Activated CD4-positive, alpha-beta T cell treated with anti-CD3 and anti-CD28 coated beads, Interleukin-2, amount 50 U/mL, for 48 hours (primary cell): ENCODE measurements at places on chromosomes 4 and X.
A peak's percentile ranks its signal among the peaks of the same experiment; 100 is the strongest.

GRCh38 chr4:150784305-150784704 is 202.4 kb downstream of the MAB21L2 start:
- no peak for DNase-seq

DNA sequence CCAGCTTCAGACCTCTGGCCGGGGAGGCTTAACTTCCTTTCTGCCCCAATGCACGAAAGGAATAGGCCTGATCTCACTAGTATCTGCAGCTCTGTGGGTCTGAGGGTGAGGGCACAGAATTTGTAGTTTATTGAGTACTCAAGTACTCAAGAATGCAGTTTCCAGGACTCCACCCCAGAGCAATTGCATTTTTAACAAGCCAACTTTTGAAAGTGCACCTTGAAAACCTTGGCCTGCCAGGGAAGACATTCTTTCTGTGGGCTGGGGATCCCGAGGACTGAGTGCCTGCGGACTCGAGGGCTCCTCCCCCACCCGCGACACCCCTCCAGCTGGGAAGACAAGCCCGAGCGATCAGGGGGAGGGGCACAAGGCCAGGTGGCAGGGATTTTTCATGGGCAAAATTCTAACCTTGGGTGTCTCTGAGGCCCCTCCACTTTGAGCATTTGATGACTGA is 22.4 kb downstream of the RS1 start:
- DNase-seq: no peak

GRCh38 chr4:150063128-150063527 is 15.1 kb upstream of the DCLK2 start:
- no peak for DNase-seq

DNA sequence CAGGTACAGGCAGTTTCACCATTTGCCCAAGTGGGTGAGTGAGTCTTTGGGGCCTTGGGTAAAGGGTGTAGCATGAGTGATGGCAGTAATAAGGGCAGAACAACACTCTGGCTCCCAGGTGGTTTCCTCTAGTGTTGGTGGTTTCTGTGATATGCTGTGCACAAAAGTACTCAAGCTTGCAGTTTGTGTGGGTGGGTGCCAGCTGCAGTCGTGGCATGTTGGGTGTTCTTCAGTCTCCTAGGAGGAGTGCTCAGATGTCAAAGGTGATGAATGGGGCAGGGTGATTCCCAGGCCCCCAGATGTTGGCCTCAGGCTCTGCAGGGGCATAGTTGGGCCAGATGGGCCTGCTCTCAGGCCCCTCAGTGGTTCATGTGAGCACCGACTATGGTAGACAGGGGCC is 166.1 kb upstream of the KLF8 start:
- DNase-seq: no peak

DNA sequence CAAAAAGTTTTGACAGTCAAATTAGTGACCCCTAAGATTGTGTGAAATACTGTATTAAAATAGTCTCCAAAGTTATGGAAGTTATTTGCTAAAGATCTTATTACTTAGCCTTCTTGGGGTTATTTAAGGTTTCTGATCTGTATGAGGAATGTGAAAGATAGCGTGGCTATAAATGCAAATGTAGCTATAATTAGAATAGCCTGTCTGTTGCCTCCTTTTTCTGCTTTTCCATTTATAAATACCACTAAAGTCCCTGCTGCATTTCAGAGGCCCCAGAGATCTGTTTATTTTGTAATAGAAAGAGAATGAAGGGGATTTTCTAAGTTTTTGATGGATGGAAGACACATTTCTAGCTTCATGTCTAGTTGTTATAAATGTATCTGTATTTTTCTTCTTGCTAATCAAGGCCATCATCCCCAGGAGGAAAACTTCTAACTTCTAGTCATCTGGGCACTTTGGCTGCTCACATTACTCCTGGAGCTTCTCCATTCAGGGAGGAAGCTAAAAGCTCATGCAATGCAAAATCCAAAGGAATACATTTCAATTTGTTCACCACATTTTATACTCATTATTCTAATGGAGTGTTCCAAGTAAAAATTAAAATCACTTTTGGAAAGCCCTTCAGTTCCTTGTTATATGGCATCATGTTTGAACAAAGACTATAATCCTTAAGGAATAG is 73.9 kb downstream of the INTS12 start:
- DNase-seq: no peak

DNA sequence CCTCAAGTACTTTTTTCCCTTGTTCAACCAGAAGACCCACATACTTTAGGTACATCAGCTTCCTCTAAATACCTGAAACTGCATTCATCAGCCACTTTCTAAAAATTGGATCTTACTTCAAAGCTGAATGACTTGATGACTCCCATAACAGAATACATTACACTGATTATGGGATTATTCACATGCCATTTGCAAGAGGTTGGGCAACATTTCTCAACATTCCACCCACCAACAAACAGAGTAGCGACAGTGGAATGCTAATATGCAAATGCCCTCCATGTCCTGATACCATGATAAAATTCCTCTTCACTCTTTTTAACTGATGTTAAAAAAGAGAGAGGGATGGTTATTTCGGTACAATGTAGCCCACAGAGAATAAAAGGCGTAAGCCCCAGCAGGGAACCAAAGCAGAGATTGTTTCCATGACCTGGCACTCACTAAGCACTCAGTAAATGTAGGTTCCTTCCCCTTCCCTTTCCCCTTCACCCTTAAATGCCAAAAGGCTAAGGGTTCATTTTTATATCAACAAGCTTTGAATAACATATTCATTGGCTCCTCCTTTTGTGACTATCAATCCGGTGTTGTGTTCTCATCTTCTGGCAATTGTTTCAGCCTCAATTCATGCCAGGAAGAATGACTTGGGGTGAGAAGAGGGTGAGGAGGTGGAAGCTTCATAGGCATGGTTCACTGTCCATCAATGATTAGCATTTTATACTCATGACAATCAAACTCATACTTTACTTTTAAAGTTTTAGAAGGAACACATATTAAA is 317.2 kb downstream of the DHX15 start:
- no peak for DNase-seq

DNA sequence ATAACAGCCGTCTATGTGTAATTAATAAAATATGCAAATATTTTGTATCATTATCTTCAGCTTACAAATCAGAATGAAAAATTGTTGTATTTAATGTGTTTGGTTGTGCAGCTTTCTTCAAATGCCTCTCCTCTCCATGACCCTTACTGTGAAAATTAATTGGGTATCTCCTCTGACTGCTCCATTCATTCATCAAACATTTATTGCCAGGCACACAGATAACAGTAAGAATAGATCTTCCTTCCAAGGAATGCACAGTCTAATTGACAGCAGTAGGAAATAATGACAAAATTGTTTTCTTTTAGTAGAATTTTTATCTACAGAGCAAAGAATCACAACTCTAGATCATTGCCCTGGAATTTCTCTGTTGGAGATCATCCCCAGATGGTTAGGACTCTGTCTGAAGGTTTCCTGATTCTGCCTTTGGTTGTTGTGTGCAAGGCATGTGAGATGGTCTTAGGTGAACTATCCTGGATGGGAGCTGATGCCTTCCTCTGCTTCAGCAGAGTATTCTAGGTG is 395.0 kb upstream of the FAT1 start:
- DNase-seq: no peak

DNA sequence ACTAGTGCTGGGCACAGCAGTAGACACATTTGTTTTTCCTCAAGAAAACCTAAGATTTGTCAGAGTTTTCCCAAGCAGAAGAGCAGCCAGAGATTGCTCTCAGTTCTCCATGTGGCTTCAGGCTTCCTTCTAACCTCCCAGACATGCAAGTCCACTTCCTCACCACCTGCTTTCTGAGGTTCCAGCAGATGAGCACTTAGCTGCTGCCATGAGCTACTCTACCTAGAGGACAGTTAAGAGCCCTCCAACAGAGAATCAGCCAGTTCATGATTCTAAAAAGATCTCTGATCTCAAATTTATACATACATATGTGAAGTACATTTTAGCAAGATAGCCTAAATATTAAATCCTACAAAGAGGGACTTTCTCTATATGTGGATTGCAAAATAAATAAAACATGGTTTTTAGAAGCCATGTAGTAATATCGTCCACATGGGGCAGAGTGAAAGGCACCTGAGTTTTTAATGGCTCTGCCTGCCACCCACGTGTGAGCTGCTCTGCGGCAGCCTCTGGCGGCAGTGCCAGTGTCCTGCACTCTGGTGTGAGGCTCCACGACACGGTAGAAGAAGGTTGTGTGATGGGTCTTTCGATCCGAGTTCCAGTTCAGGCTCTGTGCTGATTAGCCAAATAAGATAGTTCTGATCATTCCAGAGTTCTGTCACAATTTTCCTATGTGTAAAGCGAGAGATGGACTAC is 10.3 kb downstream of the CYP4V2 start:
- peak; percentile 46 for DNase-seq

- no peak for DNase-seq
These were observed 17.0 kb downstream of the SLC9B1 start for GRCh38 chr4:103002551-103002950.

- DNase-seq: no peak
These were observed 72.8 kb downstream of the PARM1 start for GRCh38 chr4:75005727-75006126.

- DNase-seq: no peak
These were observed 26.4 kb downstream of the CASP6 start for GRCh38 chr4:109676886-109677285.

GRCh38 chrX:121649417-121649816 is 602.0 kb downstream of the GLUD2 start:
- DNase-seq: no peak

GRCh38 chr4:88251924-88252323 is 32.4 kb downstream of the PPM1K start:
- no peak for DNase-seq

GRCh38 chrX:40947276-40947675 is 138.0 kb upstream of the USP9X start:
- DNase-seq: no peak

GRCh38 chrX:48749182-48749581 is 12.4 kb upstream of the GLOD5 start:
- no peak for DNase-seq

DNA sequence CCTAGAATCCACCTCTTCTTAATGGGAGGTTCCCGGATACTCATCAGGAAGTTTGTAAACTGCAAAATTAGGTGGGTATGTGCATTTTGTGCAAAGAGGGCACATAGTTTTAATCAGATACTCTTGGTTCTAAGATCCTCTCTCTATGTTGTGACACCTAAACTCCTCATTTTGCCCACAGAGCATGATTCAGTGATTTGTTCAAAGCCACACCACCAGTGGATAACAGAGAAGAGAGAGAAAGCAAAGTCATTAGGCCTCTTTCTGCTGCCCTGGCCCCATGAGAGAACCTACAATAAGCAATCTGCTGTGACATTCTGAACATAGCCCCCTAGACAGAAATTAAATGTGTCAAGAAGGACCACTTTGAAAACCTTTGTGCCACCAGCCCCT is 72.3 kb upstream of the STIM2 start:
- no peak for DNase-seq

- no peak for DNase-seq
These were observed 38.1 kb downstream of the HELQ start for GRCh38 chr4:83417566-83417965.

GRCh38 chr4:151430740-151431457 is 21.9 kb downstream of the FHIP1A start:
- DNase-seq: no peak

- no peak for DNase-seq
These were observed 159.6 kb upstream of the CTSO start for GRCh38 chr4:156113138-156113765.

DNA sequence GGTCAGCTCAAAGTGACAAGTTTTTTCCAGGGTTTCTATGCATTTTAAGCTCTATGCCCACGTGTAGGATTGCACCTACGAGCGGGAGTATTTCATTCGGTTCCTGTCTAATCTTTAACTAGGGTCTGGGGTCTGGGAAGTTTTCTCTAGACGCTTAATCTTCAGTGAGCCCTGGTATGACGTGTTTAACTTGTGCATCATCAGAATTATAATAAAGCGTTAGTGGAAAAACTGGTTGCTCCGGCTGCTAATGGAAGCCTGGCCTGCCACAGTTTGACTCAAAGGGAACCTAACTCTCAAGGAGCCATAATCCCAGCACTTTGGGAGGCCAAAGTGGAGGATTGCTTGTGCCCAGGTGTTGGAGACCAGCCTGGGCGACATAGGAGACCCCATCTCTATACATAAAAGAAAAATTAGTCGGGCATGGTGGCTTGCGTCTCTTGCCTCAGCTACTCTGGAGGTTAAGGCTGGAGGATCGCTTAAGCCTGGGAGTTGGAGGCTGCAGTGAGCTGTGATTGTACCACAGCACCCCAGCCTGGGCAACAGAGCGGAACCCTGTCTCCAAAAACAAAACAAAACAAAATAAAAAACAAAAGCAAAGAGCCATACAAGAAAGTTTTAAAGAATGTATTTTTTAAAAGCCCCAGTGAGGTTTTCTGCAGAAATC is 30.2 kb downstream of the ARSD start:
- no peak for DNase-seq

DNA sequence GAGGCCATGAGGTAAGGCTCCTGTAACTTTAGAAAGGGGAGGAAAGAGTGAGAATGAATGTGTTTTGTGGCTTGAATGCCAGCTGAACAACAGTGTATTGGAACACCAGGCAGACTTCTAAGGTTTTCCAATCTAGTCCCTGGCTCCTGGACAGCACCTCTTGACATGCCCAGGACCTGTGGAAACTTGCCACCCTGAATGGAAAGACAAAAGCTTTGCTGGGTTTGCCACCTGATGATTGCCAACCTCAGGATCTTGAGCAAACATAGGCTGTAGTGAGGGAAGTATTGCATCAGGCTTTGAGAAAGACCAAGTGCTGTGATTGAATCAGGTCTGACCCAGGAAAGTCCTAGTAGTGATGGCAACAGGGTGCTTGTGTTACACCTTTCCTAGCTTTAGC is 1393.1 kb upstream of the DIAPH2 start:
- DNase-seq: no peak

GRCh38 chr4:169870507-169870906 is 112.8 kb upstream of the HPF1 start:
- no peak for DNase-seq

- no peak for DNase-seq
These were observed 226.1 kb downstream of the COX18 start for GRCh38 chr4:72843466-72843865.

- no peak for DNase-seq
These were observed 152.9 kb downstream of the PTTG2 start for GRCh38 chr4:38113132-38113531.

DNA sequence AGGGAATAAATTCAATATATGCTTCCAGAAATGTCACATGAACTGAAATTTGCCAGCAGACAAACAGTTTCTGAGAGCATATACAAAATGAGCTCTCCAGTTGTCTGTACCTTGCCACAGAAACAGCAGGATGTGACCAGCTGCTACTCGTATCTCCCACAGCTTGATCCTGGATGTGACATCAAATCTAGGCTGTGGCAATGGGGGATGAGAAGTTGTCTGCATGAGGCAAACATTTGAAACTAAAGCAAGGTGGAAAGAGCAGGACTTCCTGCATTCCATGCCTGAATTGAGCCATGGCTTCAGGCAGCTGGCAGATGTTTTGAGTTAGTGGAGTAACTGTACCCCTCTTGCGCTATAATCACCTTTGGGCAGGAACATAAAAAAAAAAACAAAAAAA is 1724.0 kb downstream of the RPA4 start:
- no peak for DNase-seq

DNA sequence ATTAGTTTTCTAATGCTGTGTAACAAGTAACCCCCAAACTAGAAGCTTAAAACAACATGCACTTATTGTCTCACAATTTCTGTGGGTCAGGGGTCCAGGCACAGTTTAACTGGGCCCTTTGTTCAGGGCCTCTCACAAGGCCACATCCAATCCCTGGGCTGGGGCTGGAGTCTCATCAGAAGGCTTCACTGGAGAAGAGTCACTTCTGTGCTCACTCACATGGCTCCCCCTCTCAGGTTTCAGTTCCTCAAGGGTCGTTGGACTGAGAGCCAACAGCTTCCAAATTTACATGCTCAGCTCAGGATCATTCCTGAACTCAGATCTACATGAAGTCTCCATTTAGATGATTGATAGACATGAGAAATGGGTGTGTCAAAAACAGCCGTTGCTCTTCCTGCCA is 77.1 kb downstream of the EVC start:
- DNase-seq: no peak
